ENCODE measurements at places on chromosomes 4 and X.

- no peaks in the 10 kb centered on the region for H3K27me3 ChIP-seq
- peaks cover 3% of the 10 kb centered on the region for H3K36me3 ChIP-seq
- DNase-seq = no peak
- no peaks in the 10 kb centered on the region for H3K4me1 ChIP-seq
- no peak overlapping the region for H3K4me3 ChIP-seq
Observed at GRCh38 chrX:49111791-49112190, 11.7 kb downstream of the GPKOW start.

DNA sequence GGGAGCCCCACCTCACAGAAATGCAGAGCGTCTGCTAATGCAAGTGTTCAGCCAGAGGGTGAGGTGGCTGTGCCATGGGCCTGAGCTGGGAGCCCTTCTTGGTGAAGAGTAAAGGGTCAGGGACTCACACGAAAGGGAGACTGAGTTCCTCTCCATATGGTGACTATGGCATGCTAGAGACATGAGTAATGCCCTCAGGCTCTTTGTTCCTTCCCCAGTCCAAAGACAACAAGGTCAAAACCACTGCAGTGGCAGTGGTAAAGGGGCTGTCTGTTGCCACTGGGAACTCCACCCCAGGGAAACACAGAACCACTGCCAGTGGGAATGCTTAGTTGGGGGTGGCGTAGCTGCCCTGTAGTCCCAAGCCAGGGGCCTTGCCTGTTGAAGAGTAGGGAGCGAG is 22.4 kb downstream of the RAB40AL start:
- no peak overlapping the region for H3K27ac ChIP-seq
- no peaks in the 10 kb centered on the region for H3K36me3 ChIP-seq
- no peak for DNase-seq
- no peaks in the 10 kb centered on the region for H3K4me1 ChIP-seq
- no peak overlapping the region for H3K4me3 ChIP-seq
- no peaks in the 10 kb centered on the region for H3K27me3 ChIP-seq

- peaks cover 9% of the 10 kb centered on the region for H3K36me3 ChIP-seq
- peaks cover 3% of the 10 kb centered on the region for H3K4me1 ChIP-seq
- DNase-seq = peak; percentile 43
- no peaks in the 10 kb centered on the region for H3K27me3 ChIP-seq
- no peak overlapping the region for H3K4me3 ChIP-seq
- H3K27ac ChIP-seq = no peak overlapping the region
Observed at GRCh38 chr4:77881460-77882295, 19.0 kb downstream of the MRPL1 start.

DNA sequence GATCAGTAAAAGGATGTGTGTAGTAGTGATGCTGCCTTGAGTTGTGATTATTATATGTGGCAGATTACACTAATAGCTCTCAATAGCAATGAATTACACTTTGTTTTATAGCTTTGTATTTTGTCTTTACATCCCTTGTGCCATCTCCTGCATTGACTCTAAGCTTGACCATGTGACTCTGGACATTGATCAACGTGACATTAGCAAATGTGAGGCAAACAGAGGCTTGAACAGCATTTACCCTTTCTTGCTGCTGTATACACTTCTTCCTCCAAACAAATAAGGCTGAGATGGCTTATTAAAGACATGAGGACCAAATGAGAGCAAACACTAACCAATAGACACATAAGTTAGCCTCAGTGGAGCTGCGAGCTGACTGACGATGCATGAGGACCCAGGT is 63.5 kb downstream of the MAD2L1 start:
- H3K4me1 ChIP-seq = no peaks in the 10 kb centered on the region
- H3K27ac ChIP-seq = peak overlapping the region; percentile 17
- H3K36me3 ChIP-seq = no peaks in the 10 kb centered on the region
- no peak overlapping the region for H3K4me3 ChIP-seq
- no peak for DNase-seq

DNA sequence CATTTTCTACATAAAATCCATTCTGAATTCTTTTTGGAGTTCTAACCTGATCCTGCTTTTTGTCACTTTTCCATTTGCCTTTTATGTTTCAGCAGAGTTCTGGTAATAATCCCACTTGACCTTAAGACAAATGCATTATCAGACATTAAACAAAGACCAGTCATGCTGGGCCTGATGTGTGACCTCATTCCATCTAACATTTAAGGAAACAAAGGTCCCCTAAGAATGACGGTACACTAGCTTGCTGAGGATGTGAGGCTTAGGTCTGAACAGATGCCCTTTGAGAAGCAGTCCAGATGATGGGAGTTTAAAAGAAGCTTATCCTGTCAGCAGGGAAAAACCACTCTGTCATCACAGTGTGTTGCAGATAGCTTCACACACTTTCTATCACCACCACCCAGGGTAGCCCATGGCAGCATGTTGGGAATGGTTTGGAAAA is 38.1 kb upstream of the PDE5A start:
- DNase-seq = no peak
- H3K36me3 ChIP-seq = no peaks in the 10 kb centered on the region
- H3K27ac ChIP-seq = peak overlapping the region; percentile 60
- no peaks in the 10 kb centered on the region for H3K27me3 ChIP-seq

DNA sequence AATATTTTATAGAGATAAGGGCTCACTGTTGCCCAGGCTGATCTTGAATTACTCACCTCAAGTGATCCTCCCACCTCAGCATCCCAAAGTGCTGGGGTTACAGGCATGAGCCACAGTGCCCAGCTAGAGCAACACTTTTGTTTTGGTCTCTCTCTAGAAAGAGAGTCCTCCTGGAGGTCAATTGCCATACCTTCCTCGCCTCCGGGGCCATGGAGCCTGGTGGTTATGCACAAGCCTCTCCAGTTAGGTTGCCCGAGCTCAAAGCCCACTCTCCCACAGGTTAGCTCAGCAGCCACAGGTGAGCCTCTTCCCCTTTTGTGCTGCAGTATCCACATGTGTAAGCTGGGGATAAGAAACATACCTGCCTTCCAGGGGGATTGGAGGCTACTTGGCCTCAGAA is 24.2 kb upstream of the MAN2B2 start:
- H3K4me3 ChIP-seq = no peak overlapping the region
- no peaks in the 10 kb centered on the region for H3K27me3 ChIP-seq
- no peaks in the 10 kb centered on the region for H3K36me3 ChIP-seq
- H3K4me1 ChIP-seq = no peaks in the 10 kb centered on the region
- DNase-seq = no peak

GRCh38 chrX:153595859-153596857 is 2.8 kb downstream of the CCNQ start:
- no peak overlapping the region for H3K4me3 ChIP-seq
- H3K4me1 ChIP-seq = peaks cover 17% of the 10 kb centered on the region
- no peaks in the 10 kb centered on the region for H3K27me3 ChIP-seq

DNA sequence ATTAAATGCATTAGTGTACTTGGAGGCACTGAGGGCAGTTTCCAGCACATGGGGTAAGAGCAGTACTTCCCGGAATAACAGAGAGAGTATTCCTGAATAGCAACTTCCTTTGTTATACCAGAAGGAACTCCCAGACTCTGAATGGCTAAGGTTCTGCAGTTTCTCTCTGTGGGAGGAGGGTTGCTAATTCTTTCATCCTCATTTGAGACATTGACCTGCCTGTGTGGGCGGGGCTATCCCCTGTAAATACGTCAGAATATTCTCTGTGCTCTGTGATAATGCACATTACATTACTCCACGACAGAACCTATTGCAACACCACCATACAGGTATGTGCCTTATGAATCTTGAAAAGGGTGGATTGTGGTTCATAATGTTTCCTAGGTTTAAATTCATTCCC is 52.7 kb downstream of the SPINK2 start:
- no peaks in the 10 kb centered on the region for H3K4me1 ChIP-seq
- H3K27me3 ChIP-seq = no peaks in the 10 kb centered on the region
- no peak overlapping the region for H3K27ac ChIP-seq
- H3K36me3 ChIP-seq = no peaks in the 10 kb centered on the region
- DNase-seq = no peak

- no peaks in the 10 kb centered on the region for H3K27me3 ChIP-seq
- no peak for DNase-seq
- peak overlapping the region; percentile 28 for H3K4me3 ChIP-seq
- no peak overlapping the region for H3K27ac ChIP-seq
Observed at GRCh38 chr4:37073226-37073840, 171.2 kb upstream of the NWD2 start.

DNA sequence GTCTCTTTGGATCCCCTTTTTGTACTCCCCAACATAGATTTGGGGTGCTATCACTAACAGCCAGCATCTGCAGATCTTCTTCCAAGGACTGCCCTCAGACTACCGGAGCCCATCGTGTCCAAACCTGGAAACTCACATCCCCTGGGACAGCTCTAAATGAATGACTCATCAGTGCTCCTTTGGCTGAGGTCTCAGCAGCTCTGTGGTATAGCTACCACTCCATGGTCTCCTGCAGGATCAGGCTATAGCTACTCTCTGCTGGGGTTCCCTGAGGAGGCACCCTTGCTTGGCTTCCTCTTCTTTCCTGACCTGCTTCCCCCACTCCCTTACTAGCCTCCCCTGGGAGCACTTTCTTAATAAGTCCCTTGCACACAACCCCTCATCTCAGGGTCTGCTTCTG is 97.5 kb upstream of the PRPS2 start:
- no peaks in the 10 kb centered on the region for H3K4me1 ChIP-seq
- H3K4me3 ChIP-seq = no peak overlapping the region
- H3K27me3 ChIP-seq = no peaks in the 10 kb centered on the region

DNA sequence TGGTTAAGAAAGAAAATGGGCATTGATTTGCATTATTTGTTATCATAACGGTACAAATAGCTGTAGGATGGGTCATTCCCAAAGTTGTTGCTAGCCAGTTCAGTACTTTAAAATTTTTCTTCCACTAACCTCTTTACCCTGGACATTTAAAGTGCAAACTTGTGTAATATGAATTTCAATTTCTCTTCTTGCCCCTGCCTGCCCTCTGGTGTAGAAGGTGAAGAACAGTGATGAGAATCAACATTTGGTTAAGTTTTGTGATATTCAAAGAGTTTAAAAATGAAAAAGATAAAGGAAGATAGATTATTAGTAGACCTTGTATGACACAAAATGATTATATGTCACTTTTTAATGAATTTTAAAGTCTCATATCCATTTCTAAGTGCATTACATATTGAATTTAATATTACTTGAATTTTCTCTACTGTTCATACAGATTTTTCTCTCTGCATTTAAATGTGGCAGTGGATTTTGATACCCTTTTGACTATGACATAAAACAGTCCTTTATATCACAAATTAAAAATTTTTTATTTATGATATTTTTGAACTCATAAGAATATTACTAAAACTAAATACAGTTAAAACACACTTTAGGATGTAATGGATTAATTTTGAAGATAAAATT is 337.7 kb downstream of the BMPR1B start:
- DNase-seq = no peak
- no peaks in the 10 kb centered on the region for H3K4me1 ChIP-seq
- H3K27ac ChIP-seq = no peak overlapping the region
- no peaks in the 10 kb centered on the region for H3K36me3 ChIP-seq
- H3K27me3 ChIP-seq = no peaks in the 10 kb centered on the region
- no peak overlapping the region for H3K4me3 ChIP-seq

GRCh38 chr4:48898733-48899431 is 7.7 kb downstream of the OCIAD2 start:
- no peak overlapping the region for H3K4me3 ChIP-seq
- H3K27me3 ChIP-seq = no peaks in the 10 kb centered on the region
- H3K27ac ChIP-seq = no peak overlapping the region
- no peaks in the 10 kb centered on the region for H3K36me3 ChIP-seq
- peaks cover 11% of the 10 kb centered on the region for H3K4me1 ChIP-seq
- DNase-seq = no peak

GRCh38 chr4:63211375-63211774 is 1197.9 kb downstream of the TECRL start:
- no peak for DNase-seq
- H3K4me3 ChIP-seq = no peak overlapping the region
- H3K4me1 ChIP-seq = no peaks in the 10 kb centered on the region

DNA sequence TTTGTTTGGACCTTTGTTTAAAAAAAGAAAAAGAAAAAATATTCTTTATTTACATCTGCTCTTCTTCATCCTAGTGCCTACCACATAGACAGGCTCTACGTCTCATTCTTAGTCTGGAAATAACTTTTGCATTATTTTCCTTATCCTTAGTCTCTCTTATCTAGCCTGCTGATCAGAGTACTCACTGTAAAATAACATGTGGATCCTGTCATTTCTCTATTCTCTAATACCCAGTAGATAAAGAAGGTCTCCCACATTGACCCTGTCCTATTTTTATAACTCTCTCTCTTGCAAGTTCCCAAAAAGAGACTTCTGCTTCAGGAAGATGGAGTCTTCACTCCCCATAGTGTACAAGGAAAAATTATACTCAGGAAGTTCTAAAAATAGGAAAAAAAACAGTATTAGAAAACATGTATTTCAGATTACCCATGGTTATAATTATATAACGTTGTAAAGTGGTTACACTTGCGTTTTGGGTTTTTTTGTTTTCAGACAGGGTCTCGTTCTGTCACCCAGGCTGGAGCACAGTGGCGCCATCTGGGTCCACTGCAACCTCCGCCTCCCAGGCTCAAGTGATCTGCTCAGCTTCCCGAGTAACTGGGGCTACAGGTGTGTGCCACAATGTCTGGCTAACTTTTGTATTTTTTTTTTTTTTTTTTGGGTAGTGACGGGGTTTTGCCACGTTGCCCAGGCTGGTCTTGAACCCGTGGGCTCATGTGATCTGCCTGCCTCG is 23.8 kb downstream of the ZFX start:
- H3K36me3 ChIP-seq = peaks cover 3% of the 10 kb centered on the region
- H3K27ac ChIP-seq = no peak overlapping the region
- DNase-seq = no peak
- H3K27me3 ChIP-seq = no peaks in the 10 kb centered on the region

DNA sequence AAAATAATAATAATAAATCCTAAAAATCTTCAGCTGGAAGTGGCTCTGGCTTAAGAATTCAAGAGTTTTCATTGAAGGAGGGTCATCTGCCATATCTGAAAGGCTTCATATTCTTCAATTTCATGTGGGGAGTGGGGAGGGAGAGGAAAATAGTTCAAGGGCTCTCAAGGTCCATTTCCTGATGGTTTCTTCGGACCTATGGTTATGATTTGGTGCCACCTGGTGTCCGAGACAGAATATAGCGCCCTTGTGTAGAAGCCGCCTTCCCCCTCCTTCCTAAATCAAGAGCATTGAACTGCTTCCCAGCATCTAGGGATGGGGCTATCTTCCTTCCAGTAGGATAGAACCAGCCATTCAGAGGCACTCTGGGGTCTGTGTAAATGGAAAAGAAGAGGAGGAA is 34.3 kb downstream of the NLGN3 start:
- peak; percentile 50 for DNase-seq
- H3K4me3 ChIP-seq = no peak overlapping the region
- H3K27me3 ChIP-seq = no peaks in the 10 kb centered on the region
- no peak overlapping the region for H3K27ac ChIP-seq
- no peaks in the 10 kb centered on the region for H3K4me1 ChIP-seq

- H3K36me3 ChIP-seq = no peaks in the 10 kb centered on the region
- no peak for DNase-seq
- no peak overlapping the region for H3K4me3 ChIP-seq
- no peak overlapping the region for H3K27ac ChIP-seq
- H3K4me1 ChIP-seq = no peaks in the 10 kb centered on the region
Observed at GRCh38 chr4:93646233-93646930, 182.2 kb upstream of the ATOH1 start.

DNA sequence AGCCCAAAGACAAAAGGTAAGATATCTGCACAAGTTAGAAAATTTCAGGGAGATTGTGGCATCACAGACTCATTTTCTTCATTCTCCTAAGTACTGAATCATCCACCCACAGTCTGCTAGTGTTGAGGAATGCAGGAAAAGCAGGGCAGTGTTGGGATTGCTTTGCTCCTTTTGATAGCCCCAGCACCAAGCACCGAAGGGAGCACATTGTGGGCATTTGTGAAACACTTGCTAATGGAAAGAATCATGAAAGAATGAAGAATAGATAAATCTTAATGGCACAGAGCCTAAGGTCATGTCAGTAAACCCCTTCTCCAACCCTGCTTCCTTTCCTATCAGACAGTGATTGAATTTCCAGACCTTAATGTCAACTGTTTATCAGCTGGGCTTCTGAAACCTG is 103.1 kb upstream of the GPRIN3 start:
- DNase-seq = no peak
- no peak overlapping the region for H3K27ac ChIP-seq
- H3K36me3 ChIP-seq = no peaks in the 10 kb centered on the region
- H3K4me1 ChIP-seq = no peaks in the 10 kb centered on the region
